Stimulated activated CD4-positive, alpha-beta T cell treated with anti-CD3 and anti-CD28 coated beads, TNF-alpha, amount 100 ng/mL, for 24 hours (primary cell): ENCODE measurements at places on chromosomes 3 and 15.
A peak's percentile ranks its signal among the peaks of the same experiment; 100 is the strongest.

- no peak for DNase-seq
These were observed 23.6 kb downstream of the TMEM44 start for GRCh38 chr3:194609601-194610000.

DNA sequence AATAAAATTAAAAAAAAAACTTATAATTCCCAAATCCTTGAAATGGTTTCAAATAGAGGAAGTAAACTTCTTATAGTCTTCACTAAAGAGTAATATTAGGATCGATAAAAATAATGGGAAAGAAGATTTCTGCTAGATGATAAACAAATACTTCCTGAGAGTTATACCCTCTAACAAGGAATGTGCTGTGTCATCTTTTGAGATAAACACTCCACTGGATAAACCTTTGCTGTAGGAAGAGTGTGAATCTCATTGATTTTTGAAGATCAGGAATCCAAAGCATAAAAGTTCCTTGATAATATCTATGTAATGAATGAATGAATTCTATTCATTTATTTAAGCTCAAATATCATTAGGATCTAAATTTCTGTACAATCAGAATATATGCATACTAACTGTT is 161.0 kb upstream of the GBE1 start:
- DNase-seq, result no peak

- no peak for DNase-seq
These were observed 13.6 kb upstream of the CCDC33 start for GRCh38 chr15:74222240-74223119.

DNA sequence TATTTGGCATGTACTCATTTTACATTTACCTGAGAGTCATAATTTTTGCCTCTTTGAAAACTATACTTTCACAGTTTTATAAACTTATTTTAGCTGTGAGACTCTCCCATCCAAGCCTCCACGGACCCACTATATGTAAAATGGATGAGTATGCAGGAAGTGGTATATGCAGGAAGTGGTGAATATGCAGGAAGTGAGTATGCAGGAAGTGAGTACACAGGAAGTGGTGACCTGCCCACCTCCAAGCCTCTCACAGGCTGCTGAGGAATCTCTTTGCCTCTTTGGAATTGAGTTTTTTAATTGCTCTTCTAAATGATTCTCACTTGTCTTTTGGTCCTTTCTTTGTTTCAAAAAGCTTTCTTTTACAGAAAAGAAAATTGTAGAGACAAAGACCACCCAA is 85.2 kb downstream of the KBTBD8 start:
- DNase-seq, result peak; percentile 23

- no peak for DNase-seq
These were observed 905.8 kb downstream of the IGSF11 start for GRCh38 chr3:118128886-118129285.

GRCh38 chr15:92336419-92336987 is 57.2 kb upstream of the ST8SIA2 start:
- DNase-seq, result no peak

DNA sequence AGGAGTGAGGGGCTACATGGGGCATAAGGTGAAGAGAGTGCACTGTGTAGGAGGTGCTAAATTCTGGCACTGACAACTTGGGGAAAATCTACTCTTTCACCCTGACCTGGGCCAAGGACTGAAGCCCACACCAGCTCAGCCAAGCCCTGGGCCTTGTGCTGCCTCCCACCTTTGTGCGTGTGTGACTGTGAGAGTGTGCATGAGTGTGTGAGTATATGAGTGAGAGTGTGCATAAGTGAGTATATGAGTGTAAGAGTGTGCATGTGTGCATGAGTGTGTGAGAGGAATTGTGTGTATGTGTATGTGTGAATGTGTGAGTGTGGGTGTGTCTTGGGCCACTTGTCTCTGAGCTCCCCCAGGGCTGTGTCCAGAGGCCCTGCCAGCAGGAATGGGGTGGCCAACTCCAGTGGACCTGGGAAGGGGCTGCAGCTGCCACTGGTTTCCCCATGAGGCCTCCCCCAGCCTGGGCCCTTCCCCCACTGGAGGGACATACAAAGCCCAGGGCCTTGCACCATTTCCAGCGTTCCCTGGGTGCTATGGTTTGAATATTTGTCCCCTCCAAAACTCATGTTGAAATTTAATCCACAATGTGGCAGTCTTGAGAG is 15.2 kb downstream of the C3orf22 start:
- DNase-seq, result no peak

DNA sequence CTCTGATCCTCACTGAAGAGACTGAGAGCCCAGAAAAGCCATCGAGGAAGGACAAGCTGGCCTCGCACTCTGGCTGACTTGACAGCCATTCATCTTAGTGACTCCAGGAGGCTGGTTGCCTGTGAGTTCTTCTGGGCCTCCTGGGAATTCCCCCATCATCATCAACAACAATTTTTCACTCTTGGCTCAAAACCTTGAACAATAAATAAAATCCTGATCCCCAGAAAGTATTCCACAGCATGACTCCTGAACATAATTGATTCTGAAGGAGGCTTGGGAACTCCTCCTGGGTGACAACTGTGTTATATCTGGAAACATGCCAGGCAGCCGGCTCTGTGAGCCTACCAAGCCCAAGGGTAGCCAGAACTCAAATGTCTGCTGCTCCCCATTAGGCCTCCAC is 188.6 kb downstream of the SHQ1 start:
- DNase-seq, result no peak

DNA sequence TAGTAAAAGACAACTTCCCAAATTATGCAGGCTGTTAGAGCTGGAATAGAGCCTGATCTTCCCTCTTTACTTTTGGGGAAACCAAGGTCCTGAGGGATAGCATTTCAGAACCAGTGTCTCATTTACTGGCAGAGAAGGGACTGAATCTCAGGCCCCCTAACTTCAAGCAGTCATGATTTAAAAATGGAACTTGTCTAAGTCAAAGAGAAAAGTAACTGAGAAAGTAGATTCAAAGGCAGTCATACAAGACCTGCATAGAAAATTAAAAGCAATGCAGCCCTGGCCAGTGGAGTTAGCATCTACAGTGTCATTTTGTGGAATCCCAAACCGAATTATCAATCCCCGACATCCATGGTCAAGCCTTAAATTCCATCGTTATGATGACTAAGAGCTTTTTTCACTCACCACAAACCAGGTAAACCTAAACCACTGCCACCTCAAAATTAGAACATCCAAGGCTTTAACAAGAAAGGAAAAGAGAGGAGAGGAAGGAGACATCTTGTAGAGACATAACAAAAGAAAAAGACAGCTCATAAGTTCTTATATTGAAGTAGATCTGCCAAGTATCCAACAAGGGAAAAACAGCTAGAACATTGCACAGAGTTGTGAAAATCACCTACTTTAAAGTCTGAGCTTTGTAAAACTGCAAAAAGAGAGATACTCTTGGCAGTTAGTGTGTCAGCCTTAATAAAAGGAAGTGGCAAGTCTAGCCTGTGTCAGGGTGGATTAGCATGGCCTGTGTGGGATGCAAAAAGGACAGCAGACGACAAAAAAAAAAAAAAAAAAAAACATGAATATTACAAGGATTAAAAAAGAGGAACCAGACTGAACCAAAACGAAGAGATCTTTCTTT is 54.1 kb upstream of the CCR2 start:
- no peak for DNase-seq

- no peak for DNase-seq
These were observed 62.8 kb downstream of the POLR2M start for GRCh38 chr15:57769266-57769665.

DNA sequence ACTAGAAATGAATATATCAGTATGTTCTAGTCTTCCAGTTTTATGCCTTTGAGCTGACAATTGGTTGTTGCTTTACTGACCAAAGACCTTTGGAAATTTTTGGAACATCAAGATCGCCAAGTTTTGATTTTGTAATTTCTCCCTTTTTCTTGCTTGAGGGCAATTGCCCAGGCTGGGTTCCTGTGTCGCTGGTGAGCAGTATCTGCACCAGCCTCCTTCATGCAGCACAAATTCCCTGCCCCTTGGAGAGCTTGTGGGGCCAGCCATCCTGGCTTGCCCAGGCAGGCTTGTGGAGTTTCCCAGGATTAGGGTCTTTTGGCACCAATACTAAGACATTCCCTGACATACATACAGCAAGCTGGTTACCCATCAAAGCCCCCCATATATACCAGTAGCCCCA is 37.9 kb upstream of the HACD2 start:
- no peak for DNase-seq

GRCh38 chr3:130658678-130659077 is 88.0 kb downstream of the PIK3R4 start:
- no peak for DNase-seq

DNA sequence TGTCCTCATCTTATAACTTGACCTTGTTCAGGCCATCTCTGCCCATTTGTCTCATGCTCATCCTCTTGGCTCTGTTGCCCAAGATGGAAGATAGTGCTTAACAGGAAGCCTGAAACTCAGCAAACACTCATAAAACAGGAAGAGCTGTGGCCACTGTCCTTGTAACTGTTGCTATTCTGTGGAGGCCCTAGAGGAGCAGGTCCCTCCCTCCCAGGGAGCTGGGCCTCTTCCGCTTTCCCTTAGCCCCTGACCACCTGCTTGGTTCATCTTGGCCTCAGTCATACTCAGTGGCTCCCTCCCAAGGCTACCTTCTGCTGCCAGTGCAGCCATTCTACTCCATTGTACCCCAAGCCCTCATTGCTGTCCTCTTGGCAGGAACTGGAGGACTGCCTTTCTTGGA is 3.5 kb downstream of the MAPKAPK3 start:
- DNase-seq, result no peak

DNA sequence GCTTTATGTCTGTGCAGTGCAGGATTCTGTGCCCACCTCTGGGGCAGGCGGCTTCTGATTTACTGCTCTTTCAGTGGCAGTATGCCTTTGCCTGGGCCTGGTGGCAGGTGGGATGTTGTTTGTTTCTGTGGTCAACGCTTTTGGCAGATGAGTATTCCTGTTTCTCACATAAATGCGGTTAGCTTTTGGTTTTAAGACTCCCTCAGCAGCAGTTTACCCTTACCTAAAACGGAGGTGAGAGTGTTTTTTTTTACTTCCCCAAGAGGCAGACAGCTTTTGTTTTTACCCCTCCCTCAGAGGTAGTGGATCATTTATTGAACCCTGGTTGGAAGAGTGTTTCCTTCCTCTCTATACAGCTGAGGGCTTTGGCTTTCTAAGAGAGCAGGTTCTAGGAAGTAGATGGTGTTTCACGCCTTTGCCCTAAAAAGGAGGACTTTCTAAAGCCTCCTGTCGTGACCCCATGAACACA is 134.1 kb upstream of the PLSCR5 start:
- no peak for DNase-seq

- DNase-seq, result no peak
These were observed 6.6 kb upstream of the ADGRG7 start for GRCh38 chr3:100602506-100603444.

DNA sequence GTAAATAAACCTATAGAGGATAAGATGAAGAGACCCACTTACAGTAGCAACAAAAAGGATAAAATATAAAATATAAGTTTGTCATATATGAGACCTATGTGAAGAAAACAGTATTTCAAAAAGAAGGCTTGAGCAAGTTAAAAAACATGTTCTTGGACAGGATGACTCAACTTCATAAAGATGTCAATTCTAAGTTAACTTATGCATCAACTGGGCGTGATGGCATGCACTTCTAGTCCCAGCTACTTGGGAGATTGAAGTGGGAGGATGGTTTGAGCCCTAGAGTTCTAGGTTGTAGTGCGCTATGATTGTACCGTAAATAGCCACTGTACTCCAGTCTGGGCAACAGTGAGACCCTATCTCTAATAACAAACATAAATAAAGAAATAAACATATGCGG is 59.7 kb downstream of the PDCD6IP start:
- DNase-seq, result no peak
